Cortex of kidney (tissue), 1 donor: ENCODE measurements at places on chromosomes 11 and 22.

DNA sequence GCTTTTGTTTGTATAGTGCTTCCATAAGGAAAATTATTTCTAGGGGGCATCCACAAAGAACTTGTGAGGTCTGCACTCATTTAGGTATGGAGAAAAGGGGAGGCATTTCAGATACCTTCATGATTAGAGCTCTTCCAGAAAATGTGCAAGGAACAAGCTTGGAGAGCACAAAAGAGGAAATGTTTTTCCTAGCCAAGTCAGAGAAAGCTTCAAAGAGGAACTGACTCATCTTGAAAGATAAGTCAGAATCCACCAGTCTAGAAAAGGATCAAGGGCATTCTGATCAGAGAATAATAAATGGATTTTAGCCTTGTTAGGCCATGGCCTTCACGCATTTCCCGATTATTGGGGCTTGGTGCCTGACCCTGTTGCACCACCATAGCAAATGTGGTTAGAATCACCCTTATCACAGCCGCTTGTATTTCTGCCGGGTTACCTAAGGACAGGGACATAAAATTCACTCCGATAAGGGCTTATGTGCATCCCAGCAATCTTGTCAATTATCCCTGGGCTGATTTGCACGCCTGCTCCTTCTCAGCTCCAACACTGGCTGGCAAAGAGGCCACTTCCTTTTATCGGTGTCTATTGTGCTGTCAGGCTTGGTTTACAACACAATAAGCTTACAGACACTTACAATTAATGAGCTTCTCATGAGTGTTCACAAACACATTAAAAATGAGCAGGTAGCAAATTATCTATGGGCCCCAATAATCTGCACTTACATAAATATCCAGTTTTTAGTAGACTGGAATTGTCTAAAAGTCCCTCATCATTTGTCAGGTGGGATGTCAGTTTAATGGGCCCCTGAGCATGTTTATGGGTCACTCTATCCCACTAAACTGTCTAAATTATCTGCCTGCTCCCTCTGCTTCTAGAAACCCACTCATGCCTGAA, 613.5 kb downstream of the SOX6 start:
- DNase-seq = no peak

DNA sequence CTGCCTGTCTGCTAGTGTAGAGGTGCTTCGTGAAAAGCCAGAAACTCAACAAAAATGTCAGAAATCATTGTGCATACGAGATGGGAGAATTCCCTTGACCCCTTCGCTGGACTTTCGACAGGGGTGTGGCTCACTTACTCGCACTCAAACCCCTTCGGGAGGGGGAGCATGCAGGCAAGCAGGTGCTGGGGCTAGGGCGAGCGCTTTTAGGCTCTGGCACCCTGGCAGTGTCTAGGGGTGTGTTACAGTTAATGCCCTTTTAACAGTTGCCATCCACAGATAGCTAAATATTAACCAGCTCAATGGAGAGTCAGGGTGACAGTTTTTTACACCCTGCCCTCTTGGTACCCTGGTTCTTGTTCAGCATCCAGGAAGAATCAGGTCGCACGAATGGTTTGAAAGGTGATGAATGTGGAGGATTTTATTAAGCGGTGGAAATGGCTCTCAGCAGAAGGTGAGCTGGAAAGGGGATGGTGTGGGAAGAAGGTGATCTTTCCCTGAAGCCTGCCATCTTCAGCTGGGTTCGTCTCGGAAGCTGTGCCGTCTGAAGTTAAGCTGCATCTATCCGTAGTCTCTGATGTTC, 59.6 kb upstream of the SHANK2 start:
- DNase-seq = no peak

GRCh38 chr22:49354516-49355210, 473.0 kb downstream of the BRD1 start:
- DNase-seq = no peak

DNA sequence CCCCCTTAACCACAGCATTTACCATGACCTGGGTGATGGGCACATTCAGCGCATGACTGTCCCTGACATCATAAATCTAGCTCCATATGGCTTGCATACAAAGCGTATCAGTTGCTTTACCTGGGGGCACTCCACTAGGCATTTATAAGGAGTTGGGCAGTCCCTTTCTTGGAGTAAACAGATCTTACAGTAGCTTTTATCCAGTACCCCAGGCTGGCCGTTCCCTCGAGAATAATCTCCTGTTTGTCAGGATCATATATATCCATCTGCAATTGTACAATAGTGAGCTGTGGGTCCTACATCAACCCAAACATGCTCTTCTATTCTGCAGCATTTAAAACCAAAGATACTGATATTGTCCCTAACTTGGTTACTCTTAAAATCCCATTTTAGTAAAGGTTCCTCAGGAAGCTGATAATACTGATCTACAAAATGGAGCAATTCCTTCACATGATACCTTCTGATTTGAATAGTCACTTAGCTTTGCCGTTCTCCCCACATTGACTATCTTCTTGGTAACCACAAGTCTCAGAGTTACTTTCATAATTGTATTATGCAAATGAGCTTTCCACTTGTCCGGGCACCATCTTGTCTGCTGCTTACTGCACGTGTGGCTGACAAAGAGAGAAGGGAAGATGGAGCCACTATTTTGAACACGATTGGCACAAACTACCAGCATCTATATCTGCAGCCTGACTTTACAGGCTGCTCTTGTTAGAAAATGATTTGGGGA, 205.0 kb downstream of the CWF19L2 start:
- no peak for DNase-seq

DNA sequence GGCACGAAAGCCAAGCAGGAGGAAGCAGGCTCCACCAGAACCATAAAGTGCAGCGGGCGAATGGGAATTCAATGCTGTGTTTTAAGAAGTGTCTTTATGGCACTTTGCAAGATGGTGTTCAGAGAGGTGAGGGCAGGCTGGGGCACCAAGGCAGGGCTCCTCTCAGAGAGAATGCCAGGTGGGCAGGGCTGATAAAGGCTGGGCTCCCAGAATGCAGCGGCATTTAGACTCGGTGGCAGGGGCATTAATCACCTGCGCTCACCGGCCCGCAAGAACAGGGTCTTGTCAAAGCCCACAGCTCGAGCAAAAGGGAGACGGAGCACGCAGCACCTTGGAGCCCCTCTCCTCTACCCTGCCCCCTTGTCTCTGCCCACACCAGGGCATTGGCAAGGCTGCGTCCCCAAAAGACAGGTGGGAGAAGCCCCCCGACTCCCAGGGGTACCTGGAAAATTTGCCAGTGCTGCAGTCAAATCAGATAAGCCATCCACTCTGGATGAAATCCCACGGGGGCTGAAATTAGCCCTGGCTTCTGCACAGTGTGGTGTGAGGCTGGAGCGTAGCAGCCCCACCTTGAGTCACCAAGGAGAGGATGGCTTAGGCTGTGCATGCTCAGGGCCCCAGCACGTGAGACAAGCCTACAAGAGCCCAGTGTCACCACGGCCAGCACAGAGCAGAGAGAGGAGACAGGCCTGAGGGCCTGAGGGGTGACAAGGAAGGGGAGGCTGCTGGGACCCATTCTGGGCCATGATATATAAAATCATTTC, 8.1 kb downstream of the MACROD1 start:
- no peak for DNase-seq

- DNase-seq = no peak
These were observed 2.4 kb downstream of the SHISA8 start for GRCh38 chr22:41912338-41913039.

GRCh38 chr22:38835888-38836301, 7.9 kb downstream of the NPTXR start:
- DNase-seq = no peak

GRCh38 chr22:19787849-19788141, 27.2 kb downstream of the TBX1 start:
- DNase-seq = no peak

DNA sequence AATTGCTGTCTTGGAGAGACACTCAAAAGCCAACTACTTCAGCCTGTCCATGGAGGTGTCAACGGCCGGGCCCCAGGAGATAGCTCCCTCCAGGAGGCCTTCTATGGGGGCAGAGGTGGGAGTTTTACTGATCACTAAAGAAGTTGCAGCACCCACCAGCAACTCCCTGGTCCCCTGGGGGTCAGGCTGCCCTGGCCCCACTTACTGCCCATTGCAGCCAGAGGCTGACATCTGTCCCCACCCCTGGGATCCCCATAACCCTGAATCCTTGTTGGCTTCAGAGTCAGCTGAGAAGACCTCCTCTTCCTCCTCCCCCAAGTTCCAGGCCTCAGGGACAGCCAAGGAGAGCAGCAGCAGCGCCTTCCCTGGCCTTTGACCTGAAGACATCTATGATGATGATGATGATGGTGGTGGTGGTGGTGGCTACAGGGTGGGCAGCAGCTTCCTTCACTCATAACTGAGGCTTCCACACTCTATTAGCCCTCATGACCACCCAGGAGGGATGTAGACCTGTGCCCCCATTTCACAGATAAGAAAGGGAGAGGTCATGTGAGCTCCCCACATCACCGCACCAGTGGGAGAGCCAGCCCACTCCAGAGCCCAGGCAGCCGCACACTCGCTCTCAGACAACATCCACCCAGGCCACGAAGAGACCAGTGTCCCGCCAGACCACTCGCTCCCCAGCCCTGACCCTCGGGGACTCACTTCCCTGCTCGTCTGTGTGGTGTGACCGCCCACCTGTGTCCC, 43.8 kb upstream of the FGF3 start:
- no peak for DNase-seq

GRCh38 chr22:42967933-42968332, 47.0 kb downstream of the PACSIN2 start:
- no peak for DNase-seq

DNA sequence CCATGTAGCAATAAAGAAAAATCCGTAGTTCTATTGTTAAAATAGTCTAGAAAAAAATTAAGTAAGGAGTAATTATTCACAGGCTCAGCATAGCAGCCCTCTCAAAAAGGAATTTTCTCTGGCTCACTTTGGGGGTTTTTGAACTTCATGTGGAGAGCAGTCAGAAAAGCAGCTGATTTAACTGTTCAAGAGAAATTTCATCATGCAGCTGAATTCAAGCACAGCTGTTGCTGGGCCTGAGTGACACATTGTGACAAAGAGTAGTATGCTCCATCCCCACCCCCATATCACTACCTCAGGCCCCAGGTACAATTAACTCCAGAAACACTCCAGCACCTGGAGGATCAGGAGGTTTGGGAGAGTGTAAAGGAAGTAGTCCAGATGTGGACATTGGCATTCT, 272.1 kb downstream of the FAM76B start:
- DNase-seq = no peak

DNA sequence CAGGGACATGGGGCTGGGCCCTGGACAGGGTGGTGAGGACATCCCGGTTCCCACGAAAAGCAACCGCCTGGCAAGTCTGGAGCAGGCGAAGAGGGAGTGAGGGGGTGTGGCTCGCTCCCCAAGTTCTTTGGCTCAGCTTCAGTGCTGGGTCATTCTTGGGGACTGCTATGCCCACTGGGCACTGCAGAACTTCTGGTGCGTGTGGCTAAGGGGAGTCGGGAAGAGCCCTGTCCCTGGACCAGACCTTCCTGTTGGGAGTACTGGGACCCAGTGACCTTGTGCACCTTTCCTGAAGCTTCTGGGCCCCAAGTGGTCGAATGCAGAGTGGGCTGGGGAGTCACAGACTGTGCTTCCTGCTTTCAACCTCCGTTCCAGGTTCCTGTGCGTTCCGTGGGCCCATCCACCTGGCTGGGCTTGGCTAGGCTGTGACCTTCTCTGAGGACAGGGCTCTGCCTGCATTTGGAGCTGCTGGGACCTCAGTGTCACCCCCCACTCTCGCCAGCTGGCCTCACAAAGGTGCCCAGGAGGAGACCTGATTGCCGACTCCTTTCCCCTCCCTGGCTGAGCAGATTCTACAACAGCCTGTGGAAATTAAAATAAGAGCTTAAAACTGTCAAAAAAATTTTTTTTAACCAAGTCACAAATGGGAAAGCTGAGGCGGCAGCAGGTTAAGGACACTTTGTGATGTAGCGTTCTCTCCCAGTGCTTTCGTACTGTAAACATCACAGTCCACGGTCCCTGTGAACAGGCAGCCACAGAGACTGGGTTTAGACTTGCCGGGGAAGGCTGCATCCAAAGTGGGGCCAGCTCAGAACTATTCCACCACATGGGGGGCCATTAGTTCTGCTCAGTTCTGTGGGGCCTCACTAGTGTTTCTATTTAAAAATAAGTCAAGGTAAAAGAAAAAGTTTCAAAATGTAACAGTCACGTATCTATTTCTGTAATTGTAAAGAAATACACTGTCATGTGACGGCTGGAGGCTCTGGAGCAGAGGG, 63.8 kb upstream of the WNT7B start:
- no peak for DNase-seq

DNA sequence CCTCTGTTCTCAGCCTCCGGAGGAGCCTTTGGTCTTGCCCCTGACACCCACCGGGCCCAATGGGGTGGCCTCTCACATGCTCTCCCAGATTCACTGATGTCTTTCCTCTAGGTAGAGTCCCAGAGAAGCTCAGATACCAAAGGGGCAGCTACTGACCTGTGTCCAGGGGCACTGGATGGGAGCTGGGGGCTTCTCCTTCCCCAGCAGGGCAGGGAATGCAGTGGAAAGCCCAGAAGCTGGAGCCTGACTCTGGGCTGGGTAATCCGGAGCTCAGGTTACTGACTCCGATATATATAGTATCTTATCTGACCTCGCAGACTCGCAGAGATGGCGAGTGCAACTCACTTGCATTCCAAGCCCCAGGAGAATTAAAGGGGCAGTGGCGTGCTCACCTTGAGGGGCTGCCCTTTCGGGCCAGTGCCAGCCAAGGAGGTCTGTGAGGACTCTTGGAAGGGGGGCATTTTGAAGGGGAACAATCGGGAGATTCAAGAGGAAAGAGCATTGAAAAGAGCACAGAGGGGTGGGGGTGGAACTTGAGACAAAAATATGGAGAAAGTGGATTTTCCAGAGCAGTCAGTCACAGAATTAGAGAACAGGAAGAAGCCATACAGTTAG, 2.5 kb downstream of the USP2 start:
- DNase-seq = no peak

DNA sequence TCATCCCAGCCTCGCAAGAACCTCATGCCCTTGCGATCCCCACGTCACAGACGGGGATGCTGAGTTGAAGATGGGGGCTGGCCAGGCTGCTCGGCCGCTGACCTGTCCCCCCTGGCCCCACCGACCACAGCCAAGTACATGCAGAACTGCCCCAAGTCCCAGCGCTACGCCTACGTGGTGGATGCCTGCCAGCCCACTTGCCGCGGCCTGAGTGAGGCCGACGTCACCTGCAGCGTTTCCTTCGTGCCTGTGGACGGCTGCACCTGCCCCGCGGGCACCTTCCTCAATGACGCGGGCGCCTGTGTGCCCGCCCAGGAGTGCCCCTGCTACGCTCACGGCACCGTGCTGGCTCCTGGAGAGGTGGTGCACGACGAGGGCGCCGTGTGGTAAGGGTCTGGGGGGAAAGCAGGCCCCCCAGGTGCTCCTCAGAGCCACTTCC, 10.0 kb downstream of the MUC5B start:
- DNase-seq = no peak

DNA sequence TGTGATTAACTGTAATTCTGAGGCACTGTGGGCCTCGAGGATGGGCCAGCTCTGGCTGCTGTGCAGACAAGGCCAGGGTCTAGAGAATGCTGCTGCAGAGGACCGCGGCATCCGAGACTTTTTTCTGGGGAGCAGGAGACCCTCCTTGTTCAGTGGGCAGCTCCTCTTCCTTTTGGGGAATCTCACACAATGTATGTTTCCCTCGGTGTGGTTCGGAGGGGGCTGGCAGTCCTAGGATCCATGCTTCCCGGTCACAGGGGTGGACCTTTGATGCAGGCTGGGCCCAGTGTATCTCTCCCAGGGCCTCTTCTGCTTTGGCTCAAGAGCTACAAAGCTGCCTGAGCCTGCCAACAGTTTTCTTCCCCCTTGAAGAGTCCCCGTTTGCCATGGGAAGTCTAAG, 31.5 kb downstream of the MYEOV start:
- no peak for DNase-seq

- DNase-seq = no peak
These were observed 799 bp downstream of the CCDC88B start for GRCh38 chr11:64340671-64341335.
